ENCODE measurements at places on chromosomes 1 and 21.

GRCh38 chr1:33000427-33001026 is 35.9 kb upstream of the RNF19B start:
- DNase-seq = no peak

DNA sequence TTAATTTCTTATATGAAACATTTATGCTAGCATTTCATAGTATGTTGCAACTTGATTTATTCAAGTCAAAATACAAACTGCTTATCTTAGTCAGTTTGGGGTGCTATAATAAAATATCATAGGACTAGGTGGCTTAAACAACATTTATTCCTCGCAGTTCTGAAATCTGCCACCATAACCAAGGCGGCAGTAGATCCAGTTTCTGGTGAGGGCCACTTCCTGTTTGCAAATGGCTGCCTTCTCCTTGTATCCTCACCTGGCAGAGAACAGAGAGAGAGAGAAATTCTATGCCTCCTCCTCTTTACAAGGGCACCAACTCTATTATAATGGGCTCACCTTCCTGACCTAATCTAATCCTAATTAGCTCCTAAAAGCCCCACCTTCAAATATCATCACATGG is 76.1 kb upstream of the RGS2 start:
- DNase-seq = no peak

DNA sequence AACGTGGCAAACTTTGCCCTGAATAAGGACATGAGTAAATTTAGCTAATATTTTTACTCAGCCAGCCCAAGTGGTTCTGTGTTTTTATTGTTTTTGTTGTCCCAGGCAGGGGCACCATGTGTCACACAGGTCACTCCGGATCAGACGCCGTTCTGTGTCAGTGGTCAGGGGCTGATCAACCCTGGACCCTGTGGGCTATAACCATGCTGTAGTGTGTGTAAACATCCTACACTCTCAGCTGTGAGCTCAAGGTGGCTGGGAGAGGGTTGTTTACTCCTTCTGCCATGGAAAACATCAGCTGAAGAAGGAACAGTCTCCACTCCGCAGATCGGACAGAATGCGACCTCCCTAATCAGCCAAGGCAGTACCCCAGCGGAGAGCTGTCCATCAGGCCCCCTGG is 26.5 kb upstream of the KCNQ4 start:
- no peak for DNase-seq

DNA sequence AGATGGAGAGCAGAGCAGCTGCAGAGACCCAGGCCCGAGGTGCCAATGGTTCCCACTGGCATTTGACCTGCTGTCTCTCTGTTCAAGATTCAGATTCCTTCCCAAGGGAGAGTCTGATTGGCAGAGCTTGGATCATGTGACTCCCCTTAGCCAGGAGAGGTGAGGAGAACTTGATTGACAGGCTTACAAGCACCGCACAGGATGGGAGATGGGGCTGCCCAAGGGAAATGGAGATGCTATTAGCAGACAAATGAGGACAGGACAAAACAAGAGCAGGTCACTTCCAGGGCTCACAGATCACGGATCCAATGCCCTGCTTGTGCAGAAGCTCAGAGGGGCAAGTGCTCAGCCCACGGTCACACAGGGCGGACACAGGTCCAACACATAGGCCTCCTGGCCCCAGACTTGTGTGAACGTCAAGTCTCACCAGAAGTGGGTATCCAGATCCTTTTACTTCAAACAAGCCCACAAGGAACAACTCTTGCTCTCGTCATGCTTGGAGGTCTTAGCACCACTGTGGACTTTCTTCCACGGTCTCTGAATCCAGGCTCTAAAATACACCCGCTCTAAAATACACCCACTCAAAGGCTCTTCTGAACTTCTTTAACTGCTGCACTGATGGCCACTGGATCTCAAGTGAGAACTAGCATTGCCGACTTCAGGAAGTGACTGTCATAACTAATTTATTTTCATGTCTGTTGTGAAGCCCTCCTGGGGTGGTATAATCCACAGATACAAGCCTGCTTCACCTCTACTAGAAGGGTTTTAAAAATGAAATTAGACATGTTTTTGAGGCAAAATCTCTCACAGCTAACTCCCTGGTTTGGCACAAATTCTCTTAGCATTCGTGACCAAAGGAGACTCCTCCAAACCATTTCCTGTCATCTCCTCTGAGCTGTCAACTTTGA is 274.9 kb downstream of the RRAGC start:
- DNase-seq = no peak

DNA sequence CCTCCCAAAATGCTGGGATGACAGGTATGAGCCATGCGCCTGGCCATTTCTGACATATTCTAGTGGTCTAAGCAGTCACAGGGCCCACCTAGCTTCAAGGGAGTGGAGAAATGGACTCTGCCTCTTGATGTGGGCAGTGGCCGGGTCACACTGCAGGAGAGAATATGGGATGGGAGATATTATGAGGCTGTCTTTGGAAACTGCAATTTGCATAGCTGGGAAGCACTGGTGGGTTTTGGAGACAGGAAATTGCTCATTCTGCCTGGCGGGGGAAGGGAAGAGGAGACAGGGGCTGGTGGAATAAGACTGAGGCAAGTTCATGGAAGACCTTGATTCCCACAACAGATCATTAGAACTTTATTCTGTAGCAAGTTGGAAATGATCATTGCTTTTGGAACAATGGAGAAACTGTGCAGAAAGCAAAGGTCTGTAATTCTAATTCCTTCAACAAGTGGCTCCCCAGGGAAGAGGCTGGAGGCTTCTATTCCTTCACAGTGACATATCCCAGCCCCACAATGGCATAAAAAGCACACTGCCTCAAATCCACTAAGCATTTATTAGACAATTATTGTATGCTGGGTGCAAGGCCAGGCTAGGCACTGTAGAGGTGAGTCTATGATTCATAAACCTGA is 10.5 kb downstream of the NCMAP start:
- no peak for DNase-seq

- no peak for DNase-seq
Observed at GRCh38 chr1:64387389-64388285, 82.3 kb upstream of the CACHD1 start.

DNA sequence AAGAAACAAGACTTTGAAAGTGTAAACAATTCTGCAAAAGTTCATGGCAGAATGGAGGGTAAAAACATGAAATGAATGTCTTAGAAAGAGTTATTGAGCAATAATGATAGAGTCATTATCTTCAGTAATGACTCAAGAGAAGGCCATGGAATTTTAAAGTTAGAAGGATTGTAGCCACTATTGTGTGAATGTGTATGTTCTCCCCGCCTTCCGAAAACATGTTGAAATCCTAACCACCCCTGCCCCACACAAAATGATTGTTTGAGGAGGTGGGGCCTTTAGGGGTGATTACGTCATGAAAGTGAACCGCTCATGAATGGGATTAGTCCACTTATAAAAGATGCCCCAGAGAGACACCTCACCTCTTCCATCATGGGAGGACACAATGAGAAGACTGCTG is 93.8 kb upstream of the CCDC190 start:
- DNase-seq = no peak

- peak; percentile 27 for DNase-seq
Observed at GRCh38 chr1:101128211-101128727, 102.7 kb upstream of the DPH5 start.

DNA sequence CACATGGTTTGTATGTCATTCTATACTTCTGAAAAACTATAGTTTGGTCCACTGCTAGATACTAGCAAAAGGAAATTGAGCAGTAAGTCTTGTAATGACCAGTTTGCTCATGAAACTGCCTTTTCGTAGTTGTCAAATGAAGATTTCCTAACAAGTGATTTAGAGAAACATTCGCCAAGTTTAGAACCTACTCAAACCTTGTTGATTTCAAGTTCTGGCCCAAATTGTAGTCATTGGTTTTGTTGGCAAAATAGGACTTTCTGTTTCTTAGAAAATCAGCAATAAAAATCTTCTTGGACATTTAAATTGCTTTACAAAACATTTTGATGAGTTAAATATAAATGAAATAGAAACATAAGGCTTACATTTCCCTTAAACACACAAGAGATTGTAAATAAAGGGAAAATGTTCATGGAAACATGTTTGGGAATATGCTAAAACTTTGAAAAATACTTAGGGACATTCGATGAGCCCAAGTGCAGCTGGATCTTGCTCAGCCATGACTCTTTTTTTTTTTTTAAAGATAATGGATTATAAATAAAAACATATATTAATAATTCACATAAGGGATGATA is 178.5 kb upstream of the LYPLAL1 start:
- DNase-seq = no peak

- DNase-seq = peak; percentile 64
Observed at GRCh38 chr1:94543001-94543400, 1.4 kb upstream of the F3 start.

Measured in inflammatory macrophage treated with lipopolysaccharide for 1 hour (primary cell).